ENCODE measurements at places on chromosomes 7 and 10.

DNA sequence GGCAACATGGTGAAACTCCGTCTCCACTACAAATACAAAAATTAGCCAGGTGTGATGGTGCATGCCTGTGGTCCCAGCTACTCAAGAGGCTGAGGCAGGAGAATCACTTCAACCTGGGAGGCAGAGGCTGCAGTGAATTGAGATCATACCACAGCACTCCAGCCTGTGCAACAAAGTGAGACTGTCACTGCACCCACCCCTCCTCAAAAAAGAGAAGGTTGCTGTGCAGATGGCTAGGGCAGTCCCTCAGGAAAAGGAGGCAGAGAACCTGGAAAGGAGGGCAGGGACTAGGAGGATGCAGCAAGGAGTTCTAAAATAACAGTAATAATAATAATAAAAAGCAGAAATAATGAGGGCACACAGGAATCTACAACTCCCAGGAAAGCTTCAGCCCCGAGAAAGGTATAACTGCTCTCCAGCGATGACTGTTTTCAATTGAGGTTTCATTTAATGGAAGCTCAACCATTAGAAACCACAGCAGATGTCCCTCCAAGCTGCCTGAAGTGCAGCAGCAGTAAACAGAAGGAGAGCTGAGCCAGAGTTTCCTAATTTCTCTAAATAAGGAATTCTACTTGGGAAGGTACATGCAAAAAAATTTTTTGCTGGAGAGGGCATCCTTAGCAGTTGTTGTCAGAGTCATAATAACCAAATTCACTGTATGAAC, 326.5 kb downstream of the GATA3 start:
- DNase-seq: no peak

DNA sequence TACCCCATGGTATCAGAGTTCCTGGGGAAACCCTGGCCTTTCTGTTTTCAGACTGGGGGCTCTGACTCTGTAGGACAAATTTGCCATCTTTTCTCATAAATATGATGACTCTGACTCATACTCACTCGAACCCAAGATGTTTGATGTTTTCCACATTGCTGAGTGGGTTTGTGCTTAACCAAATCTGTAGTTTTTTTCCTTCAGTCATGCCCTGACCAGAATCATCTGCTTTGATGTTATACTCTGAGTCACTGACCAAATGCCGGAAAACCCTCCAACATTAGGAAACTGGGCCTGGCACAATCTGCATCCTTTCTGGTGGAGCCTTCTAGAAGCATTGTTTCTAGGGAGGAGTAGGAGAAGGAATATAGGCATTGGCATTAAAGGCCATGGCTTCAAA, 118.7 kb downstream of the C10orf105 start:
- DNase-seq: no peak

DNA sequence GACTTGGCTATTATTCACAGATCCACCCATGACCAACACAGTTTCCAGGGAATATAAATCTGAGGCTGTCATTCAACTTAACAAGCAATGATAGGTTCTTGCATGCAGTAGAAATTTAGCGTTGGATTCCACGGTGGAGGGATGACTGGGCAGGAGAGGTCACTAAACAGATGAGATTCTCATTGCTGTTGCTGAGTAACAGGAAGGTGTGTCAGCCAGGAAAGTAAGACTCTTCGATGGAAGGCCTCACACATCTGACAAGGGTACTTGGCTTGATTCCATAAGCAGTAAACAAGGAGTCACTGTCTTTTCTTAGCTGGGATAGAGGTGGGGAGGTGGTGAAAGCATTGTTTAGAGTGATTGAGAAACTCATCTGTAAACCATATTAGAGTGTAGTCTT, 1152.0 kb downstream of the SORCS3 start:
- DNase-seq: no peak

DNA sequence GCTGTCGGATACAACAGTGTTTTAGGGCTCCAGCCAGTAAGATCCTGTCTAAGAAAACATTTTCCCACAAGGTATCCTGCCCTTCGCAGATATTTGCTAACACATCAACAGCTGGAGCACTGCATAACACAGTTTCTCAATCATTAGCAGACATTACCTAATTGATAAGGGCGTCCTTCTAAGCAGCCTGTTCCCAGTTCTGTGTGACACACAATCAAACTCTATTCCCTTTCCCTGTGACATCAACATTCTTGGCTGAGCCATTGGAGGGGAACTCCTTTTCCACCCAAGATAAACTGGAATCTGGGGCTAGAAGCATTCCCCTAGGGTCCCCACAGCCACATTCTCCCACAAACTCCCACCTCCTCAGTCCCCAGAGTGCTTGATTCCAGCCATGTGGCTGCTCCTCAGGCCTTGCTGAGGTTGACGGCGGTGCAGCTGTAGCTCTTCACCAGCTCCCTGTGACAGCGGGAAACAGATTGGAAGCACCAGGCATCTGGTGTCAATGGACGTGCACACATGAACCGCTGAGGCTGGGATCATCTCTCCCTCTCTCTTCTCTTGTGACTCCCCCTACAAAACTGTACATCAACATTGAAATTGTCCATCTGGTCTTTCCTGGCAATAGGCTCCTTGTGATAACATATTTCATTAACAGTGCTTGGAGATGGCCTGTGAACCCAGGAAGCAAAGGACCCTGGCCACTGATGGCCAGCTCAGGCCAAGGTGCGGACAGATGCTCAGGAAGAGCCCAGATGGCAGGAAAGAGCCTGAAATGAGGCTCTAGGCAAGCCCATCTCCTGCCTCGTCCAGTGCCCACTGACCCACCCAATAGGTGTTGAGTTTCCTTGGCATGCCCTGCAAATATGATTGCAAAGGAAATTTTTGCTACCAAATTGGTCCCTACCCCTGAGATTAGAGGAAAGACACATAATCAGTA, 131.1 kb upstream of the TBX20 start:
- DNase-seq: no peak

DNA sequence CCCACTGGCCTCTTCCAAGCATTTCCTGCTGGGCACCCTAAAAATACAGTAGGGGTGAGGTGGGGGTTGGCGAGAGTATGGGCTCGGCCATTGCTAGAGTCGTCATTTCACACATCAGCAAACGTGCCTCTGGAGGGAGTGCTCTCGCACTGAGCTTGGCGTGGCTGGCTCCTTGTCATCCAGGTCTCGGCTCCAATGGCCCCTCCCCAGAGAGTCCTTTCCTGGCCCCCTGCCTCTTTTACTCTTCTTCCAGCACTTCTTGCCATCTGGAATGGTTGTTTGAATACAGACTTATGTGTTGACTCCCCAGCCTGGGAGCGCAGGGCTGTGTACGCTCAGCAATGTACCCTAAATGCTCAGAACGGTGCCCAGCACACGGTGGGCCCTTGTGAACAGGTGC, 18.8 kb downstream of the UNC5B start:
- DNase-seq: no peak

GRCh38 chr7:41731493-41732435, 28.9 kb upstream of the INHBA start:
- DNase-seq: no peak

DNA sequence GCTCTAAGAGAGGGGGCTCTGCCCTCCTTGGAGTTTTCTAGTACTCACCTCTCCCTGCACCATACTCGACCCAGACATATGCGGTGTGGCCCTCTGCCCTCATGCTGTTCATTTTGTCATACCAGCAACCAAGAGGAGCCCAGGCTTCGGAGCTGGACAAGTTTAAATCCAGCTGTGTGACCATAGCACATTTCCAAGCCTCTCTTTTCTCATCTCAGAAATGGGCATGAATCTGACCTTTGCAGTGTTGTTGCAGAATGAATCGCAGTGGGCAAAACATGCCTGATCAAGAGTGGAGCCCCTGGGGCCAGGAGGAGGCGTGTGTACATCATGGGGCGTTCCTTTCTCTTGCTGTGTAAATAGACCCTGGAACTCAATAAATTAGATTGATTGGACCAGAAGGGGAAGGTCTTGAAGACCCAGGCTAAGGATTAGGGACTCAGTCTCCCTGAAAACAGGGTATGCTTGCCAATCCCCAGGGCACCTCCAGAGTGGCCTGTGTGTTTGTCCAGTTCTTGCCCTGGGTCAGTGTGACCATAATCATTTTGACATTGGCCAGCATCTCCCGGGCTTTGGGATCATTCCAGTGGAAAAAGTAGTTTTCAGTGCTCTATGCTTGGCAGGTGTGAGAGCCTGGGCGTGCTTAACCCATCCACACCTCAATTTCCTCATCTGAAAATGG, 59.6 kb downstream of the ZMIZ1 start:
- no peak for DNase-seq

- no peak for DNase-seq
Observed at GRCh38 chr7:143938379-143939243, 3.6 kb downstream of the OR2F2 start.

DNA sequence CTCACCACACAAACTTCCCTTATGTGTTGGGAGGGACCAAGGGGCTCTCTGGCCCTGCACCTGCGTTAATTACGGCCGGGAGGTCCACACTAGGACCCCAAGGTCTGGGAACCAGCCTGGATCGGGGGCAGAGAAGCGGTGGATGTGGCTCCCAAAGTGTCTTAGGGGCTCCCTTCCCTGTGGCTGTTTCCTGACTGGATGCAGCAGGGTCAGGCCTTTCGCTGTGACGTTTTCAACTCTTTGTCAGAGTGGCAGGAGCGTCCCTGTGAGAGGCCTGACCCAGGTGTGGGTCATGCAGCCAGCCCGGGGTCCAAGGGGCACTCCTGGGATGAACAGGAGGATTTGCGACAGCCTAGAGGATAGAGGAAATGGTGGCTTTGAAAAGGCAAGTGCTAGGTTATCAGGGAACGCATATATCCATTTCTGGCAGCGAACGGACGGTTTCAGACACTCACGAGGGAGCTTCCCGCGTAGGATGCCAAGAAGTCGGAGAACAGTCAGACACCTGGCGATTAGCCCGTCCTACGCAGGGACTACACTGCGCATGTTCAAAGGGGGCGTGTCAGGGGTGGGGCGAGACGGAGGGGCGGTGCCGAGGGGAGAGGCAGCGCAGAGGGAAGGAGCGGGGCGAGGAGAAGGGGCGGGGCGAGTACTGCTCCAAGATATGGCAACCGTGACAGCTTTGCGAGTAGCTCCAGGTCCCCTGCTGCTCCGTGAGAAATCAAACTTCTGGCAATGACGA, 46.2 kb upstream of the ZNF716 start:
- DNase-seq: no peak

DNA sequence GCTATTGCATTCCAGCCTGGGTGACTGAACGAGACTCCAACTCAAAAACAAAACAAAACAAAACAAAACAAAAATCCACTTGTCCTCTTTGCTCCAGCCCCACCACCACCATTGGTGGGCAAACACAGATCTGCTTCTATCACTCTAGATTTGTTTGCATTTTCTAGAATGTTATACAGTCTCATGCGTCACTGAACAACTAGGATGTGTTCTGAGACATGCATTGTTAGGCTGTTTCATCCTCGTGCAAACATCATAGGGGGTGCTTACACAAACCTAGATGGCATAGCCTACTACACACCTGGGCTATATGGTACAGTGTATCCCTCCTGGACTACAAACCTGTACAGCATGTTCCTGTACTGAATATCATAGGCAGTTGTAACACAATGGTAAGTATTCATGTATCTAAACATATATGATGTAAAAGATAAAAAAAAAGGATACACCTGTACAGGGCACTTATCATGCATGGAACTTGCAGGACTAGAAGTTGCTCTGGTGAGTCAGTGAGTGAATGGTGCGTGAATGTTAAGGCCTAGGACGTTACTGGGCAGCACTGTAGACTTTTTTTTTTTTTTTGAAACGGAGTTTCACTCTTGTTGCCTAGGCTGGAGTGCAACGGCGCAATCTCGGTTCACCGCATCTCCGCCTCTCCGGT, 45.3 kb downstream of the BTBD16 start:
- DNase-seq: no peak

- DNase-seq: no peak
Observed at GRCh38 chr7:54349229-54349628, 192.9 kb upstream of the VSTM2A start.

- no peak for DNase-seq
Observed at GRCh38 chr7:86785641-86786040, 141.9 kb downstream of the GRM3 start.

DNA sequence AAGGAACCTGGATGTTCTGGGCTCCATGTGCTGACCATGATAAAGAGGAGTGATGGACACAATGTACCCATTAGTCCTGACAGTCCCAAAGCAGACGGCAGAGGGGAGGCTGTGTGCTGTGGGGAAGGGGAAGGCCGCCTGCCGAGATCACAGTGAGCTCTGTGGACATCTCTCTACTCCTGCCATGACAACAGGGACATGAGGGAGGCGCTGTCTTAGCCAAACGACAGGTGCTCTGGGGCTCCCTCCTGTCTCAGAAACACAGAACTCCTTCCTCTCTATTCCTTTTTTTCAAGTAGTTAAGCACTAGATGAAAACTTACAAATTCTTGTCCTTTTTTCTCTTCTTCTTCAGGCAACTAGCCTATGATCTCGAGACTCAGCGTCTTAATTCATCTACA, 113.1 kb downstream of the RNF32 start:
- no peak for DNase-seq

GRCh38 chr7:96408881-96409280, 87.0 kb upstream of the SLC25A13 start:
- no peak for DNase-seq

DNA sequence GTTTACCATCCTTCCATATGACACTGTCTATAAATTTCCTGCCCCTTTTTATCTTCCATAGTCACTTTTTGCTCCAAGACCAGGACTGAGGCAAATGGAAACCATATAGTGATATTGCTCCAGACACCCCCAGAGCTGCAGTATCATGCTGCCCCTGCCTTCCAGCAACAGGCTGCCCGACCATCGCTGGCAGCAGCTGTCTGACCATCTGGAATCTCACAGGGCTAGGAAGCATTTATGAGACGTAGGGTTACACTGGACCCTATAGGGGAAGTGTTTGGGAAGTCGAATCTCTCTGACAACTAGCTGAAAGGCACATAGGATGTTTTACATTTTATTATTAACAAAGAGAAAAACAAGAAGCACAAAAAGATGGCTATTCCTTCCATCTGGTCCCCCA, 19.4 kb downstream of the ENO4 start:
- no peak for DNase-seq

GRCh38 chr7:1404898-1405548, 54.2 kb downstream of the MICALL2 start:
- DNase-seq: no peak

- DNase-seq: no peak
Observed at GRCh38 chr10:125097409-125098070, 62.8 kb downstream of the CTBP2 start.

DNA sequence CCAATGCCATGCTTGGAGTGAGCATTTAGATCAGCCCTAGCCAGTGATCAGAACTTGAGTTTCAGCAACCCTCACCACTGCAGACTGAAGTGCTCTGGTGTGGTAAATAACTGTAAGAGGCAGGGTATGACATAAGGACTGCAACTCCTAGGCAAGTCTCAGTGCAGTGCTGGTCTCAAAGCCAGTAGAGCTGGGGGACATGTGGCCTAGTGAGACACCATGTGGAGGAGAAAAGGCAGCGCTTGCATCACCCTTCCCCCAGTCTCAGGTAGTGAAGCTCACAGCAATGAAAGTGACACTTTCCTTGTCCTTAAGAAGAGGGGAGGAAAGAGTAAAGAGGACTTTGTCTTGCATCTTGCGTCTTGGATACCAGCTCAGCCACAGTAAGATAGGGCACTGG, 386.8 kb upstream of the POT1 start:
- DNase-seq: no peak

Data from activated T-cell treated with anti-CD3 and anti-CD28 coated beads, Interleukin-2, amount 50 U/mL, for 24 hours (primary cell).